ENCODE measurements at places on chromosomes 2 and 18.

DNA sequence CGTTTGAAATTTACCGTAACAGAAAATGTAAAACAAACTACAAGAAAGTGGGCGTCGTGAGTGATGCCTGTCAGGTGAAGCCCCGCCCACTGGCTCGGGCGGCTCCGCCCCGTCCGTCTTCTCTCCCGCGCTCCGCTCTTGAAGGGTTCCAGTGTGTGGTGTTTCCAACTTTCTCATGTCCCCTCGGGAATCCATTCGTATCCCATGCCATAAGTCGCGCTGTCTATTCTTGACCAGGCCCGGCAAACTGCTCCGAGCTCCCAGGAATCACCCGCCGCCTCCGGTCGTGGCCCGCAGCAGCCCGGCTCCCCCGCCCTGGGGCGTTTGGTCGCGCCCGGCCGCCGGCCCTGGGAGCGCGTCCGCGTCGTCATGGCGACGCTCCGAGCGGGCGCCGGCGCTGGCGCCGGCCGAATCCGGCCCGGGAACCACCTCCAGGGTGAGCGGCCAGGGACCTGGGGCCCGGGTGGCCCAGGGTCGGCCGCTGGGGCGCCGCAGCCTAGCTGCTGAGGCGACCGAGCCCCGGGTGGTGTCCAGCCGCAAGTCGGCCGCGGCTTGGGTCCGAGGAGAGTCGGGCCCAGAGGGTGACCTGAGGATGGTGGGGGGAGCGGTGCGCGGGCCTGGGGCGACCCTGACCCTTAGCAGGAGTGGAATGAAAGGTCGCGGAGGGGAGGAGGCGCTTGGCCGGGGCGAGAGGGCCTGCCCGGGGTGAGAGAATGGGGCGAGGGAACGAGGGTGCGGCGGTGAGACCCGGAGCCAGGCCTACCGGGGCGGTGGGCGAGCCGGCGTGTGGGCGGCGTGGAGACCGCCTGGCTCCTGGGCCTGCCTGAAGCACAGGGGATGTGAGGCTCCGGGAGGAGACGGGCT, at the start of gene CFAP221:
Gene CFAP221 (plus strand): TSS at position 375 of the 864 bp plus-strand sequence. CDS start 1,683 bp downstream, outside the sequence.
- DNase-seq, result peak; percentile 7

GRCh38 chr2:46157072-46157965, 139.9 kb upstream of the EPAS1 start:
- no peak for DNase-seq

DNA sequence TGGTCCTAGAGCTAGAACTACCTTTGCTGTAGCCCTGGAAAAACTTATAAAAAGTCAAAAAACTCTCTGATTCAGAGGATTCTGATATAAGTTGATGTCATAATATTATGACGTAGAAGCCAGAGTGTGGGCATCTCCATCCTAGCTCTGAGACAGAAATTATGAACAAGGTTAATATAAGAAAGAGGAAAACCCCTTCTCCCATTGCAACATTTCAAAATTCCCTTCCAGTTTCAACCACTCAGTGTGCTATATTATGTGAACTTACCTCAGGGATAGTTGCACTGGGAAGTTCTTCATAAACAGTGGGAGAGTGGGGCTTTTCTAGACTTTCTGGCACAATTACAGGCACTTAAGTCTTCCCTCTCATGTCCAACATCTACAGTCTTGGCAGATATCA, 171.6 kb downstream of the PIK3C3 start:
- DNase-seq, result no peak

GRCh38 chr18:33804258-33804657, 226.2 kb downstream of the ASXL3 start:
- no peak for DNase-seq

GRCh38 chr2:33291278-33292013, 185.0 kb upstream of the RASGRP3 start:
- DNase-seq, result no peak

- DNase-seq, result no peak
These were observed 37.9 kb downstream of the CREB1 start for GRCh38 chr2:207567671-207568070.

DNA sequence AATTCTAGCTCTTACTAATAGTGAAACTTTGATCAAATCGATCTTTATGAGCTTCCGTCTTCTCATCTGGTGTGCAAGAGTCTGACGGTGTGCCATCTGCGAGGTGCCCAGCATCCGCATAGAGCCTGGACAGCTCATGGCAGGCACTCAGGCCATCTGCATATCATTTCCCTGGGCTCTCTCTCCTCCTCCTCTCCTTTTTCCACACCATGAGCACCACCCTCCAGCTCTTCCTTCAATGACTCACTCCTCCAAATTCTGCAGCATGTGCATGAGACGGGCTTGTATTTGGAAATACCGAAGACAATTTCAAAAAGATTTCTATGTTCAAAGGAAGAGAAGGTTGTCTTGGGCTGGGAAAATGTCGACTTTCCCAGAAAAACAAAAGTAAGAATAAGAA, 161.1 kb downstream of the CCBE1 start:
- no peak for DNase-seq

GRCh38 chr2:74385396-74385795, 5.3 kb upstream of the DCTN1 start:
- DNase-seq, result no peak

GRCh38 chr2:229410264-229410663, 139.2 kb upstream of the PID1 start:
- DNase-seq, result no peak

DNA sequence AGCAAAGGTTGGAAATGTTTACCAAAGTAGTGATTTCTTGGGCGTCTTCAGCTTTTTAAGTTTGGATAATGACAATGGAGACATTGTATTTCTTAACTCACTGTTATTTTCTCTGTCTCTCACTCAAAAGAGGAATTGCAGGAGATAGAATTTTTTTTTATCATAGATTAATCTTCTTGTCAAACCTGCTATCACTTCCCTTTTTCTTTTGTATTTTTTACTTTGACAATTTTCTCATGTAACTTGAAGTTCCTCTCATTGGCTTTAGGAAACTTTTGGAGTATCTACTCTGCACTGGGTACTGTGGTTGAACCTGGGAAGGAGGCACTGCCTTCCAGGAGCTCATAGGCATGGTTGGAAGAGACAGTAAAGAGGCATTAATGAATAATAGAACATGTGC, 489.1 kb downstream of the CNTNAP5 start:
- no peak for DNase-seq
